ENCODE measurements at places on chromosomes 4 and X.
A peak's percentile ranks its signal among the peaks of the same experiment; 100 is the strongest.

DNA sequence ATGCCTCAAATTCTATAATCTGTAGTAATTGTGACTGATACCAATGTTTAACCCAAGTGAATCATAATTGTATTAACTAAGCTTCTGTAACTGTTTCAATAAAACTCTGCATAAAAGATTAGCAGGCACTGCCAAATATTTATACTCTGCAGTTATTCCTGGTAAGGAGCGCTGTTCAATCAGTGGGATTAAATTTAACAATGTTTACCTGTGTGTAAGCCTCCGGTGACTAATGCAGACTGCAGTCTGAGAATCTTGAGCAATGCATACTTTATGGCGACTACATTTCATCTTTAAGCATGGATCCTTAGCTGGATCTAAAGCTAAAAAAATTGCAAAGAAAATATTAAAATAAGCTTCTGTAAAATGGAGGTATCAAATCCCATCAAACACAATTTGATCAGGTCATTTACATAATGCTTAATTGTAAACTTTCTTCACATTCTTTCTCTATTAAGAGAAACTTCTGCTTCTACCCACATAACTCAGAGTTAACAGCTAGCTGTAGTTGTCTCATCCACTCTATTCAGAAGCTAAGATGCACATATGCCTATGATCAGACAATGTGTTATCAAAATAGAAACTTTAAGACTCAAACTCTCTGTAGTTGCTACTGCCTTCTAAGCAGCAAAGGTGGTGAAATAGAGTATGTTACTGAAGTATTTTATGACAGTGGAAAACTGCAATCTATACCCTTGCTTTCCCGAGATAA, 234.0 kb downstream of the SPOCK3 start:
- no peak for DNase-seq

DNA sequence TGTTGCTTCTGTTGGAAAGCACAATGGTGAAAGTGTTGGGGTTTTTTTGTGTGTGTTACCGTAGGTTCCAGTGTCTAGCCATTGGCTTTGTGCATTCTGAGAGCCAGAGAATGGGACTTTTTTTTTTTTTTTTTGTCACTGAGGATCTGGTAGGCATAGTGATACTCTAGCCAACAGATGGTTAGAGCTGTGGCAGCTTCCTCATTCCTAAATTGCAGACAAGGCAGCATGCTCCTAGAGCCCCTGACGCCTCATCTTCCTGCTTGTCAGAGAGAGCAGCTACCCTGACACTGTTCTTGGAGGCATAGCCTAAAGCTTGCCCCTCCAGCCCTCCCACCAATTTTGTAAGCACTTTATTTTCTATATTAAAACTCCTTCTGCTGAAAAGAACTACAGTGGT, 27.0 kb downstream of the ARHGEF9 start:
- DNase-seq = no peak

DNA sequence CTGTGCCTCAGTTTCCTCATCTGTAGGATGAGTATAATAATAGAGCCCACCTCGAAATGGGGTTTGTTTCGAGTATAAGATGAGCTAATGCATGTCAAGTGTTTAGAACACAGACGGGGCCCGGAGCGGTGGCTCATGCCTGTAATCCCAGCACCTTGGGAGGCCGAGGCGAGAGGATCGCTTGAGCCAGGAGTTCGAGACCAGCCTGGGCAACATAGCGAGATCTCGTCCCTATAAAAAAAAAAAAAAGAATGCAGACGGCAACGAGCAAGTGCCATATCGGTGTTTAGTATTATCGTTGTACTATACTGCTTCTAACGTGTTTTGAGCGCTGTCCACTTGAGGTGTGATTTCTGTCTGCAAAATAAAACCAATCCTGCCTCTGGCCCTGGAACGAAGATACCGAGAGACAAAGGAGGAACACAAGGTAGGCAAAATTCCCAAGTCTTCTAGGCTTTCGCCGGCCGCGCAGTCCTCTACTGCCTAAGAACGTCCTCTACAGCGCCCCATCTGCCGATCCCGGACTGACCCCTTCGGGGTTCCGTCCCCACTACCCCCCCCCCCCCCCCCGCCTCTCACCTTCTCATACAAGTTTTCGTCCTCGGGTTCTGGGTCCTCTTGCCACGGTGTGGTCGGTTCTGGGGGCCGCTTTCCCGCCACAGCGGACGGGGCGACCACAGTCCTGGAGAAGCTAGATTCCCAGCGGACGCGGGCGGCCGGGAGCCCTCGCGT, 442 bp downstream of the NDUFB11 start:
- peak; percentile 45 for DNase-seq

DNA sequence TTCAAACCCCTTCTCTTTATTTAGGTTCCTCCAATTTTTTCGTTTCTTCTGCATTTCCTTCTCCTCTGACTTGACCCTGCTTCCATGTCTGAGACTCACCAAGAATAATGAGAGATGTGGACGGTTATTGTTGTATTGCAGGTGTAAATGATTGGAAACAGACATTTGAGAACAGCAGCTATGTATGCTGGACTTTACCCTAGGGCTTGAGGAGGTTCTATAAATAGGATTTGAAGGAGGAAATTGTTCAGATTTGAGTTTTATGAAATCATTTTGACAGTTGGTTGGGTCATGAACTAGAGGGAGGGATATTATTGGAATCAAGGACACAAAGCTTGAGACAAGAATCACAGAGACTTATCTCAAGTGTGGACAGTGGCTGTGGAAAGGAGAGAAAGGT, 614.6 kb upstream of the CPEB2 start:
- DNase-seq = no peak

GRCh38 chrX:119784747-119785446, 6.5 kb downstream of the RPL39 start:
- peak; percentile 47 for DNase-seq

DNA sequence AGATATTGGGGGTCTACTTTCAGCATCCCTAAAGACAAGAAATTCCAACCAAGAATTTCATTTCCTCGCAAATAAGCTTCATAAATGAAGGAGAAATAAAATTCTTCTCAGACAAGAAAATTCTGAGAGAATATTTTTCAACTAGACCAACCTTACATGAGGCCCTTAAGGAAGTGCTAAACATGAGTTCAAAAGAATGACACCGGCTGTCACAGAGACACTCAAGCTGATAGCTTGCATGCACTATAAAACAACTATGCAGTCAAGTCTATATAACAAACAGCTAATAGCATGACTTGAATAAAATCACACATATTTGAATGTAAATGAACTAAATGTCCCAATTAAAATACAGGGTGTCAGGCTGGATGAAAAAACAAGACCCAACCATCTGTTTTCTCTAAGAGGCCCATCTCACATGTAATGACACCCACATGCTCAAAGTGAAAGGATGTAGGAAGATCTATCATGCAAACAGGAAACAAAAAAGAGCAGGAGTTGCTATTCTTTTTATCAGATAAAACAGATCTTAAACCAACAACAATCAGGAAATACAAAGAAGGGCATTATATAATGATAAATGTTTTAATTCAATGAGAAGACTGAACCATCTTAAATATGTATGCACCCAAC, 27.2 kb downstream of the FAAH2 start:
- DNase-seq = no peak

DNA sequence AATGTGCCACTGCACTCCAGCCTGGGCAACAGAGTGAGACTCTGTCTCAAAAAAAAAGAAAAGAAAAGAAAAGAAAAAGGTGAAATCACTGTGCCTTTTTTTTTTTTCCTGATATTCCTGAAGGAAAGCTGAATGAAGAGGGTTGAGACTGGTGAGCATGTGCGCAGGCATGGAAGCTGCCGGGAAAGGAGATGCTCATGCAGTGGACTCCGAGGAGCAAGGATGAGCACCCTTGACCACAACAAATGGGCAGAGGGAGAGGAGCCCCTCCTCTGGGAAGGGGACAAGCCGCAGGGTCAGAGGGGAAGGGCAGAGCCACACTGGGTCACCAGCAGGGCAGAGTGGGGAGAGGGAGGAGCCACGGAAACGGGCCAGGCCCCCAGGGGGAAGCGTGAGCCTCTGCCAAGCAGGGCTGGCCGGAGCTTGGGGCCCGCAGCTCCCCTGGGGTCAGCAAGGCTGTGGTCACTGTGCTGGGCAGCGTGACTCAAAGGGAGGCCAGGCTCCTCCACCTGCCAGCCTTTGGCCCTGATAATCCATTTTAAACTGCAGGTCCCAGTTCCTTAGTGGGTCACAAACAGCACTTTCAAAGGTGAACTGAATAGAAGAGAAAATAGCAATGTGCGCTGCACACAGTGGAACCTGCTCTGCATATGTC, 79.8 kb downstream of the NAT8L start:
- DNase-seq = no peak

GRCh38 chr4:176001151-176002006, 64.3 kb upstream of the WDR17 start:
- DNase-seq = peak; percentile 14

DNA sequence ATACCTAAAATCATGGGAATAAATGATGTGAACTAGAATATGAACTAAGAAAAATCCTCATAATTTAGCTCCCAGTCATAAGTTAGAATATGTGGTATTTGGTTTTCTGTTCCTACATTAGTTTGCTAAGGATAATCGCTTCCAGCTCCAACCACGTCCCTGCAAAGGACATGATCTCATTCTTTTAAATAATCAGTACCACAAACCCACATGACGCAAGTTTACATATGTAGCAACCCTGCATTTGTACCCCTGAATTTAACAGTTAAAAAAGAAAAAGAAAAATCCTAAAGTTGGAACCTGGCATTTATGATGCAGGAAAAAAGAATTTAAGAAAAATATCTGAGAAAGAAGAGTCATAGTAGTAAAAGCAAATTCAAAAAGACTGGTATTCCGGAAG, 13.3 kb downstream of the UBA6 start:
- DNase-seq = peak; percentile 31

DNA sequence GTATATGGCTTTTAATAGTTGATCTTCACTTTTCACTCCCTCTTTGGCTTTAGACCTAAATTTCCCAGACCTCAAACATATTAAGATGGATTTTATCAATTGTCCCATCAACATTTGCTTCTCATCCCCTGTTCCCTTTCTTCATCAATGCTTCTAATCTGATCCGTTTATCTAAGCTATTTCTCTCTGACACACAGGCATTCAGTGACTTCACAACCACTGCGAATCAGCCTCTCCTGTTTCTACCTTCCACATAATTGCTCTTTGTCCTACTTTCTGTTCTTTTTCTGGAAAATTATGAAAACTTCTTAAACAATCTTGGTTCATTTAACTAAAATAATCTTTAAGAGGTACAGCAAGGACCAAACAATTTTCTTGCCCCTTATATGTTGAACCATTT, 115.2 kb downstream of the GLRA3 start:
- peak; percentile 17 for DNase-seq

GRCh38 chrX:67044029-67044653, 405.3 kb upstream of the EDA2R start:
- no peak for DNase-seq

GRCh38 chr4:39497909-39498726, 29.1 kb downstream of the UGDH start:
- DNase-seq = no peak

- DNase-seq = no peak
Measured at GRCh38 chr4:38919494-38919893, 51.9 kb downstream of the FAM114A1 start.

GRCh38 chr4:68948044-68948743, 3.4 kb downstream of the UGT2A3 start:
- no peak for DNase-seq

DNA sequence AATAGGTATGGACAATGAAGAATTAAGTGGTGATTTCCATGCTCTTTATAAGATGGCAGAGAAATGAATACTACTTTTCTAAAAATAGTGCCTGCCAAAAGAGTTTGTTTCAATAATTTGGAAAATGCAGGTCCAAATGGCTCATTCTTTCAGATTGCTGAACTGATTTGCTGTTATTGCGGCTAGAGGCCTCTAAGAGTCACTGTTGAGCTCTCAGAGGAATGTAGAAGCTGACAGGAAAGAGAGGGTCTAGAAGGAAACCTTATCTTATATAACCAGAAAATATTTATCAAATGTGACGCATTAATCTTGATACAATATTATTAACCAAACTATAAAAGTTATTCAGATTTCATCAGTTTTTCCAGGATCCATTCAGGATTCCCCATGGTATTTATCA, 65.7 kb upstream of the PAGE1 start:
- peak; percentile 18 for DNase-seq

DNA sequence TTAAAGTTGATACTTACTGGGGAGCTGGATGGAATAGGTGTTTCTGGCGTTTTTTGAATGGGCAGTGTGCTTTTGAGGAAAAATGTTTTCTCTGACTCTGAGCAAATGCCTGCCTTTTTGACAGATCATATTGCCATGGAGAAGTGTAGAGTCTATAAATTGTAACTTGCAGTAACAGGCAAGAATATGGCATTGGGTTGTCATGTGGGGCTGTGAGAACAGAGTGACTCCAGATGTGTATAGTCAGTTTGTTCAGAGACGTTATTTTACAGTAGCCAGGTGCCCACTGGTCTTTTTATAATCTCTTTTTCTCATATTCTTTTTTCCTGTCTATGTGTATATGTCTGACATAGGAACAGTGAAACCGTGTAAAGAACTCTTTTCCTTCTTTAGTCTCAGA, 40.8 kb downstream of the RAPGEF2 start:
- no peak for DNase-seq

DNA sequence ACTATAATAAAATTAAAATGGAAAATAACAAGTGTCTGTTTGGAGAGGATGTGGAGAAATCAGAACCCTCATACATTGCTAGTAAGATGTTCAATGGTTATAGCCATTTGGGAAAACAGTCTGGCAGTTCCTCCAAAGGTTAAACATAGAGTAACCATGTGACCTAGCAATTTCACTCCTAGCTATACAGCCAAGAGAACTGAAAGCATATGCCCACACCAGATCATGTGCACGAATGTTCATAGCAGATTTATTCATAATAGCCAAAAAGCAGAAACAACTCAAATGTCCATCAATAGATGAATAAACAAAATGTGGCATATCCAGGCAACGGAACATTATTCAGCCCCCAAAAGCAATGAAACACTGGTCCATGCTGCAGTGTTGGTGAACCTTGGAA, 9.4 kb upstream of the CCNQ start:
- DNase-seq = no peak

DNA sequence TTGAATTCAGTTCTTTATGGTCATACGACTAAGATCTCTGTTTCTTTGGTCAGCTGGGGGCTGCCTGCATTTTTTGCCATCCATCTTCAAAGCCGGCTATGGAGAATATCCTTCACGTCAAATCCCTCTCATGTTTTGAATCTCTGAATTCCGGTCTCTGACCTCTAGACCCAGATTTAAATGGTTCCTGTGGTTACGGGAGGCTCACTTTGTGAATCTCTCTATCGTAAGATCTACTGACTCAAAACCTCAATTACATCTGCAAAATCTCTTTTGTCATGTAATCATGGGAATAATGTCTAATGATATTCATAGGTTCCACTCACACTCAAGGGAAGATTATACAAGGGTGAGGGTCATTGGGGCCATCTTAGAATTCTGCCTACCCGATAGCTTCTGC, 5.7 kb upstream of the MPC1L start:
- DNase-seq = peak; percentile 6

DNA sequence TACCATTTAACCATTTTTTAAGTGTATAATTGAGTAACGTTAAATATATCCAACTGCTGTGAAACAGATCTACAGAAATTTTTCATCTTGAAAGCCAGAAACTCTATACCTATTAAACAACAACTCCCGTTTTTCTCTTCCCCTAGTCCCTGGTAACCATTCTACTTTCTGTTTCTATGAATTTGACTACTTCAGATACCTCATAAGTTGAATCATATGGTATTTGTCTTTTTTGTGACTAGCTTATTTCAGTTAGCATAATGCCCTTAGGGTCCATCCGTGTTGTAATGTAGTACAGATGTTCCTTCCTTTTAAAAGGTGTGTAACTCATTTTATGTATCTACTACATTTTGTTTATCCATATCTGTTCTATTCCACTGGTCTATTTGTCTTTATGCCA, 48.7 kb downstream of the STAG2 start:
- DNase-seq = no peak

GRCh38 chr4:145093638-145094037, 4.4 kb downstream of the ANAPC10 start:
- no peak for DNase-seq
